ENCODE measurements at places on chromosomes 2 and 18.

DNA sequence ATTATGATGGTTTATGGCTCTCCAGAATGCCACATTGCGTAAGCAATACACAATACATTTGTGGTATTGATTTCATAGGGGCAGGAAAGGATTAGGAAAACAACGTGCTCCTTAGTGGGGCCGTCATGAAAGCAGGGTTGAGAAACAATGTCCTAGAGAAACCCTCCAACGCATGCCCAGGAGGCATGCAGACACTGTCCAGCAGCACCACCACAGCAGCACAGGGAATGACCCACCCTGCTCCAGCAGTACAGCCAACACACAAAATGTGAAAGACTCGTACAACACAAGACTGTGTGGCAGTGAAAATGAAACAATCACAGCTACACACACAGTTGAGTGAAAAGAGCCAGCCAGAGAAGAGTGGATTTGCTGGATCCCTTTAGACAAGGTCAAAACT is 66.3 kb downstream of the FAM168B start:
- DNase-seq = no peak

DNA sequence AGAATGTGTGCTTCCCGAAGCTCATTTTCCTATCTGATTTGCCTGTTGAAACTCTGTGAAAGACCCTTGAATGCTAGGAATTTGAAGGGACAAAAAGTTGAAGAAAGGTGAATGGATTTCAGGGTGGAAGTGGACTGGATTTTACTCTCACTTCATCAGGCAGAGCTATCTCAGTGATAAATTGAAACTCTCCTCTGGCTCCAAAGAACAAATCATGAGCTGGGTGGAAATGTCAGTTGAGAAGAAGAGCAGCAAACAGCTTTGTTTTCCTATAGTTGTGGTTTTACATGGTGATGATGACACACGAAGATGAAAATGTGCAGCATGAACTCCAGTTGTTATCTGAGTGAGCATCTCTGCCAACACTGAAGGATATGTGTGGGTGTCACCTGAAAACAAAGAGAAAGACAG is 34.4 kb downstream of the CD28 start:
- DNase-seq = peak; percentile 24

- no peak for DNase-seq
These were observed 40.7 kb upstream of the TAF1B start for GRCh38 chr2:9802576-9802993.

- DNase-seq = no peak
These were observed 39.4 kb upstream of the PKDCC start for GRCh38 chr2:42008241-42008921.

GRCh38 chr18:58024139-58024538 is 19.9 kb upstream of the NEDD4L start:
- no peak for DNase-seq

DNA sequence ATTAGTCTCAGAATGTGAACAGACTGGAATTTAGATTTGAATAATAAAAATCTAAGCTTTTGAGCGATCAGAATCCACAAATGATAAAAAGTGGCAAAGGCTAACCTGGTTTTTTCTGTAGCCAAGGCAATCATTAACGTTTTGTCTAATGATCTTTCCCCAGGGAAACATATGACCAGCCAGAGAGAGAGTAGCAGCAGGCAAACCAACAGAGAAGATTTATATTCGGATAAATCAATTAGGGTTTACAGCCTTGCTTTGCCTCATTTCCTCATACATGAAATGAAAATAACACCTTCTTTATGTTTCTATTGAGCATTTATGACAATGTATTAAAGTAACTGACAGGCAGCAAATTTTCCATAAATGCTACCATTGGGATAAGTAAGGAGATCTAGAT is 14.5 kb downstream of the TIA1 start:
- DNase-seq = no peak

- no peak for DNase-seq
These were observed 17.9 kb downstream of the PLEKHA3 start for GRCh38 chr2:178498137-178498536.

DNA sequence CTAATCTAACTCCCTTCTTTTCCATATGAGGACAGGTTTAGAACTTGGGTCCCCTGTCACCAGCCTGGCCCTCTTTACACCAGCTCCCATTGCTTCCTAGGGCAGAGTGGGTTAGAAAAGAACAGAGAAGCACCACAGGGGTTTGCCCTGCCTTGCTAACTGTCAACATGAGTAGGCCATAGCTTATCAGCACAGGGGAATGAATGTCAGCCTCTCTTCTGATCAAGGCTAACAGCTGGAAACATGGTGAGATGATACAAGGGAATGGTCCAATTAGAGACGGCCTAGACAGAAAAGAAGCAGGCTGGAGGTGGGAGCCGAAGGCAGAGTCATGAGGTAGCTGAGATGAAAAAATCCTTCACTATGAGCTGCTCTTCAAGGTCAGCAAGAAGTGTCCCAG is 189.4 kb upstream of the ACAA2 start:
- DNase-seq = no peak

- no peak for DNase-seq
These were observed 2.1 kb downstream of the STK39 start for GRCh38 chr2:168245074-168245825.

DNA sequence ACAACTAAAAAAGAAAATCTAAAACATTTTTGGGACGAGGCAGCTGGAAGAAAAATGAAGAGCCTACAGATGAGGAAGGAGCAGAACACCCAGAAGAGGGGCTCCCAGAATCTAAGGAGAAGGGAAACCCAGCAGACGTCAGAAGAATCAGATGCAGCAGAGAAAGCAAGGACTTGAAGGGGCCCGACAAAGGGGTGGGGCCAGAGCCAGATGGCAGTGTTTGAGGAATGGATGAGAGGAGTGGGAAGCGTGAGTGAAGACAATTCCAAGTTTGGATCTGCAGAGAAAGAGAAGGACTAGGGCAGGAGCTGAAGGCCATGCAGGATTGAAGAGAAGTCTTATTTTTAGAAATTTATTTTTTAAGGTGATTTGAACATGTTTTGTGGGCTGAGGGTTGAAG is 19.3 kb downstream of the PTMA start:
- no peak for DNase-seq

GRCh38 chr2:127155028-127155581 is 48.2 kb upstream of the BIN1 start:
- DNase-seq = no peak

GRCh38 chr18:68035774-68036522 is 519.4 kb upstream of the DSEL start:
- no peak for DNase-seq

DNA sequence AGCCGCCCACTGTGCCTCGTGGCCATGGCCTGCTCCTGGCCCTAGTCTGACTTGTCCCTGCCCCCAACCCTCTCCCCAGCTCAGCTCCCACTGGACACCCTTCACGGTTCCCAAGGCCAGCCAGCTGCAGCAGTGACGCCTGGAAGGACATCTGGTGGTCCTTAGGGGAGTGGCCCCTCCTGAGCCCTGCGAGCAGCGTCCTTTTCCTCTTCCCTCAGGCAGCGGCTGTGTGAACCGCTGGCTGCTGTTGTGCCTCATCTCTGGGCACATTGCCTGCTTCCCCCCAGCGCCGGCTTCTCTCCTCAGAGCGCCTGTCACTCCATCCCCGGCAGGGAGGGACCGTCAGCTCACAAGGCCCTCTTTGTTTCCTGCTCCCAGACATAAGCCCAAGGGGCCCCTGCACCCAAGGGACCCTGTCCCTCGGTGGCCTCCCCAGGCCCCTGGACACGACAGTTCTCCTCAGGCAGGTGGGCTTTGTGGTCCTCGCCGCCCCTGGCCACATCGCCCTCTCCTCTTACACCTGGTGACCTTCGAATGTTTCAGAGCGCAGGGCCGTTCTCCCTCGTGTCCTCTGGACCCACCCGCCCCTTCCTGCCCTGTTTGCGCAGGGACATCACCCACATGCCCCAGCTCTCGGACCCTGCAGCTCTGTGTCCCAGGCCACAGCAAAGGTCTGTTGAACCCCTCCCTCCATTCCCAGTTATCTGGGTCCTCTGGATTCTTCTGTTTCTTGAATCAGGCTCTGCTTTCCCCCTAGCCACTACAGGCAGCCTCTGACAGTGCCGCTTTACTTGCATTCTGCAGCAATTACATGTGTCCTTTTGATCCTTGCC is 35.8 kb downstream of the ANO7 start:
- DNase-seq = no peak

DNA sequence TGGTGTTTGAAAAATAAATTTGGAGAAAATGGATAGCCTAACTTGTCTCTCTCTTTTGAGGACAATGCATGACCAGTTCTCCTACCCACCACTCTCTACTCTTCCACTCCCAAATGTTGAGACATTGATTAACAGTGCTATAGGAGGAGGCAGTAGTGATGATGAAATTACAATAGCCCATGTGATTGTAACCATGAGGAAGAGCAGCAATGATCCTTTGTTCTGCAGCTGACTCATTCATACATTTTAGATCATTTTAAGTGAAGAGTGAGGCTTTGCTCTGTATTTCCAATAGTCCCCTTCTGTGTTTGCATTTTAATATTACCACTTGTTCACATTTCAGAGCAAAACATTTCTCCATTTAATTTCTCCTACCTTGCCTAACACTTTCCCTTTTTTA is 592.3 kb downstream of the THSD7B start:
- DNase-seq = no peak

DNA sequence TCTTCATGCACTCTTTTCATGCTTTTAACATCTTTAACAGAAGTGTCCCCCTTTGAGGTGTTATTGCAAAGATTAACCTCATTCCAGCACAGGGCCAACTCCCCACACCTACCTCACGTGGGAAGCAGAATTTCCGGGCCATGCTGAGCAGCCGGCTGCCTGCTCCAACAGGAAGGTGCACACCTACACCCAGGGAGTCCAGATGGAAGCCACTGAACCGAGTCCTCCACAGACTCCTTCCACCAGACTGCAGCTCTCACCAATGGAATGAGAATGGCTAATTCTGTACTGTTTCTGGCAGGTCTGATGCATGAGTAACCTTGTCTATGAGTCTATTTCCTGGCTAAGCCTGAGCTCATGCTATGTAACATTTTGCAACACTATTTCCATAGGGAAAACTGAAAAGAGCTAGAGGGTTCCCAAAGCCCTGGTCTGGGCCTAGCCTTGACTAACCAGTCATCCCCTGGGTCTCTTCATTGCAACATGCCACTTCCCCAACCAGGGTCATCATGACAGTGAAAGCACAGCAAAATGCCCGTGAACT is 11.0 kb downstream of the ERFE start:
- DNase-seq = no peak

DNA sequence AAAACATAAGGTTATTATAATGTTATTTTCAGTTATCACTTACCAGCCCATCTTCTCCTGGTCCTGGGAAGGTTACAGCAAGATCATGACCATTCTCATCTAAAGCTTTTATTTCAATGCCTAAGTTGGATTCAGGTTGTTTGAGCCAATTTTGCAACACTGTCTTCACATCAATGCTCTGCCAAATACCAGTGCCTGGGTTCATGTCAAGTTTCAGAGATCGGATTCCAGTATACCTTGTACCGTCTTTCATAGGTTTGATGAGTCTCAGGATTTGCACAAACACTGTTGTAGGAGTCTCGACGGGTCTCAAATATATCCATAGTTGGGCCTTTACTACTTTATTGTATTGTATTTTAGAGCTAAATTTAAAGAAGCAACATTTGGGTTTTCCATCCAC is 2.5 kb downstream of the MSTN start:
- DNase-seq = no peak

- DNase-seq = no peak
These were observed 216.6 kb upstream of the LYPD1 start for GRCh38 chr2:132886574-132886973.

DNA sequence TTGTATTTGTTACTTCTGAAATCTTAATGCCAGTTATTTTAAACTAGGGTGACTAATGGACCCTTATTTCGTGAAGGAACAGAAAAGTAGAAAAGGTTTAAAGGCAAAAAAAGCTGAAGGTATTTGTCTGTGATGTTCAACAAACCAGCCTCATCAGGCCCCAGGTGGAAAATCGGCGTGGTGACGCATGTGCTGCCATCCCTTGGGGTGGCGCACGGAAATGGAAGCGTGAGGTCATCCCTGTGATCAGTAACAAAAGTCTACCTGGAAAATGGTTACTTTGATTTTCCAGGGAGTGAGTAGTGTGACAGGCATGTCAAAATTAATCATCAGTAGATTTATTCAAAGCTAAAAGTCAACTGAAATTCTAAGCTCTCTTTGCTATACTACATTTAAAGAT is 313.2 kb downstream of the GBX2 start:
- no peak for DNase-seq

GRCh38 chr2:128306931-128307460 is 11.7 kb downstream of the HS6ST1 start:
- DNase-seq = no peak

DNA sequence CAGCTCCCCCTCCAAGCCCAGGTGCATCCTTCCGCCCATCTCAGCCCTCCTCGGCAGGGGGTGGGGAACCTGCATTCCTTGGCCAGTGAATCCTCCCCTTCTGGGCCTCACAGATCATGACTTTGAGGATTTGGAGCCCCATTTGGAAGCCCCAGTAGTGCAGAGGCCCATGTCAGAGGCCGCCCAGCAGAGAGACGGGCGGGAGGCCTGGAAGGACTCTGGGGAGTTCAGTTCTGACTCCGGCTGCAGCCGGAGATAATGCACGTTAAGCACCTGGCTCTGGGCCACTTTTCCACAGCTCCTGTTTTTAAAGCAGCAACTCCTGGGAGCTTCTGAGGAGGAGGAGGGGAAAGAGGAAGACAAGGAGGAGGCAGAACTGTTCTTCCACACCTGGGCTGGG is 14.9 kb downstream of the ATOH8 start:
- DNase-seq = no peak

GRCh38 chr2:153464395-153464794 is 14.2 kb downstream of the RPRM start:
- no peak for DNase-seq

DNA sequence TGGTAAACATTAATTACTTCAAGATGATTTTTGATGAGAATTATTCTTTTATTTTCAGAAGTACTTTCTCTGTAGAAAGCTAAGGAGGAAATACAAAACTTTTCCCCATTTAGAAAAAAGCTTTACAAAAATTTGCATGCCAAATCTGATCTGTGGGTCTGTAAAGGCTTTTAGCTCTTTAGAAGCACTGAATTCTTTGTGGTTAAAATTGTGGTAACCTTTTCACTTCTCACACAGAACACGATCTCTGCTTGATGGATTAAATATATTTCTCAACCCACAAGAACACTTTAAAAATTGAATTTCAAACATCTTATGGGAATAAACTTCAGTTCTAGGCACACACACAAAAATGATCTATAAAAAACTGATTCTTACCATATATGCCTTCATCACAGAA is 63.7 kb downstream of the VIL1 start:
- no peak for DNase-seq

- peak; percentile 65 for DNase-seq
These were observed 53.3 kb downstream of the ZNF236 start for GRCh38 chr18:76875390-76876325.

- DNase-seq = no peak
These were observed 106.2 kb downstream of the RTP5 start for GRCh38 chr2:241975593-241976284.

GRCh38 chr2:222506230-222506935 is 82.0 kb downstream of the SGPP2 start:
- DNase-seq = no peak

- no peak for DNase-seq
These were observed 288.7 kb downstream of the MBD2 start for GRCh38 chr18:53935803-53936202.

- DNase-seq = no peak
These were observed 90.6 kb upstream of the LDAH start for GRCh38 chr2:20913491-20913890.

GRCh38 chr2:9220201-9220600 is 13.6 kb downstream of the ASAP2 start:
- DNase-seq = no peak
